ENCODE measurements at places on chromosomes 13 and 19.

DNA sequence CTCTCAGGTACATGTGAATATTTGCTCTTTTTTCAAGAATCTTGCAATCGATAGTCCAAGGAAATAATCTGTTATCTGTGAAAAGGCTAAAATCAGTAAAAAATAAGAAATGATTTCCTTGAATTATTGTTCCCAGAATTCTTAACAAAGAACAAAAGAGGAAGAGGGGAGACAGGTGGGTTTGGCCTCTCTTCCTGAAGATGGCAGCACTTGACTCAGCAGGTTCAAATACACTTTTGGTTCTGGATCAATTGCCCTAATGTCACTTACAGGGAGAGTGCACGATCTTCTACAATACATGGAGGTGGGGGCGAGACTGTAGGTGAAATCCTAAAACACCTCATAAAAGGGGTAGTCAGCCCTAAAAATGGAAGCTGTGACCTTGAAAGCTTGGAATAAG, 358.7 kb downstream of the IRS2 start:
- DNase-seq, result no peak

DNA sequence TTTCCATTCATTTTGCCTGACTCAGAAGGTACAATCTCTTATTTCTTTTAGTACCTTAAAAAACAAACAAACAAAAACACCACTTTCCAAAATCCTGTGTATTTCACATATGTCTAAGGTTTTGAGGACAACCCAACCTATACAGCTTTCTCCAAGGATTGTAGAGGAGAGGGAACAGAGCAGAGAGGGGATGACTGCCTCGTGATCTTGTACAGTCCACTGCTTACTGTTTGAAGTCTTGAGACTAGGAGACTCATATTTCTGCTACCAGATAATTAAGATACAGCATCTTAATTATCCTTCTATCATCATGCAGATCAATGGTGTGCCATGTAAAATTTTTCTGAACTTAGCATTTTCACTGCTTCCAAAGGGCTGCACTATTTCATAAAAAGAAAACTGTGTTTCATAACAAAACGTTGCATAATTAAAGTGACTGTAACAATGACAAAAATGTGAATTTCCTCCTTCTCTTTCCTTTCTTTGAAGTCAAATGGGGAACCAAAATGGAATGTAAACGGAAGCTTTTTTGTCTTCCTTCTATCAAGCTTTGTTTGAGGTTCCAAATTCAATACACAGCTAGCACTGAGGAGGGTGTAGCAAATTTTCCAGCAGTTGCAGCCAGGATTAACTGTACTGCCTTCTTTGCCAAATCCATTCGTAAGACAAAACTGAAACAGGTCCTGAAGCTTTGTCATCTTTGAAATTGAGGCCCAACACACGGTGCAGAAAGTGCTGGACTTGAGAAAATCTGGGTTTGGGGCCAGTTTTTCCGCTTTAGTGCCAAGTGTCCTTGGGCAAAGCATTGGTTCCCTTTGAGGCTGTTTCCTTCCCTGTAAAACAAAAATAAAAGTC, 34.9 kb upstream of the RCBTB2 start:
- DNase-seq, result no peak

DNA sequence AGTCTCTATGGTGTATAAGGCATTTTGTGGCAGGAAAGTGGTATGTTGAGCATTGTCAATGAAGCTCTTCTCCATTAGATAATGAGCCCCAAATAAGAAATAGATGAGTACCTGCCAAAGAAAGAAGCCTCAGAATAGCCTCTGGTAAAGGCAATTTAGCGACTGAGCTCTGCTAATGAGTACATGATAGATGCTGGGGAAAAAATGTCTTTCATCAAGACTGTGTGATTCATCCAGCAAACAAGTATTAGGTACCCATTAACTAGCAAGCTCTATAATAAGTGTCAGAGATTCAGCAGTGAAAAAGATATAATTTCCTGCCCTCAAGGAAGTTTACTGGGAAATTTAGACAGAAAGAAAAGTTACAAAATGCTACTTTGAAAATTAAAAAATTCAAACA, 294.6 kb downstream of the ITGBL1 start:
- no peak for DNase-seq

DNA sequence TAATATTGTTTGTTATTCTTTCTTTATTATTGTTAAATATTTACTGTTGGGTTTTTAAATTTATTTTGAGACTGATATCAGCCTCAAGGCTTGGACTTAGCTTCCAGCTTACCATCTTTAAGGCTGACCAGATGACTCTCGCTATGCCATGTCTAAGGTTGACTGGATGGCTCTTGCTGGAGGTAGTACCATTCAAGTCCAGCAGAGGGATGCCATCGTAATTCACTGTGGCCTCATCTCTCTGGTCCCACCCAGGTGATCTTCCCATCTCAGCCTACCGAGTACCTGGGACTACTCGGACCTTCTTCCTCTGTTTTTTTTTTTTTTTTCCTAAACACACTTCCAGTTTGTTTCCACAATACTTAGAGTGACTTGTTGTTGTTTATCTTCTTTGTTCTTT, 41.7 kb upstream of the ZNF91 start:
- DNase-seq, result no peak

DNA sequence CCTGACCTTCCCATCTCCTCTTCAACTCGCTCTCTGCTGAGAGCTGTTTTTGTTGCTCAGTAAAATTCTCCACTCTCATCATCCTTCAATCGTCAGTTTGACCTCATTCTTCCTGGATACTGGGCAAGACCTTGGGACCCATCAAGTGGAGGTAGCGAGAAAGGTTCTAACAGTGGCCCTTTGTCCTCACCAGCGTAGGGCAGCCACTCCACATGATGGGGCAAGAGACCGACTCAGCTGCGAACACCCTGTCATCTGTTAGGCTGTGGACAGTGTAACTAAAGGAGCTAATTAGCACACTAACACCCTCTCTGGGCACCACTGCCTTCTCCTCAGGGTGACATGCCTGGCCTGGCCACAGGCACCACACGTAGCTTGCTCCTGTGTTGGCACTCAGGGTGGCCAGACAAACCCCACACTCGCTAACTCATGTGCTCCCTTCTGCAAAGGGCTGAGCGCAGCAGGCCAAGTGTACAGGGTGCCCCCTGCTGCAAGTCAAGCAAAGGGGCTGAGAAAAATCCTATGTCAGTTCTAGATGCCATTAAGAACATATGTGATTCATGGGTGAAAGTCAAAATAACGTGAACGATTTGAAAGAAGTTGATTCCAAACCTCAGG, 1216.0 kb downstream of the SLITRK5 start:
- DNase-seq, result no peak

DNA sequence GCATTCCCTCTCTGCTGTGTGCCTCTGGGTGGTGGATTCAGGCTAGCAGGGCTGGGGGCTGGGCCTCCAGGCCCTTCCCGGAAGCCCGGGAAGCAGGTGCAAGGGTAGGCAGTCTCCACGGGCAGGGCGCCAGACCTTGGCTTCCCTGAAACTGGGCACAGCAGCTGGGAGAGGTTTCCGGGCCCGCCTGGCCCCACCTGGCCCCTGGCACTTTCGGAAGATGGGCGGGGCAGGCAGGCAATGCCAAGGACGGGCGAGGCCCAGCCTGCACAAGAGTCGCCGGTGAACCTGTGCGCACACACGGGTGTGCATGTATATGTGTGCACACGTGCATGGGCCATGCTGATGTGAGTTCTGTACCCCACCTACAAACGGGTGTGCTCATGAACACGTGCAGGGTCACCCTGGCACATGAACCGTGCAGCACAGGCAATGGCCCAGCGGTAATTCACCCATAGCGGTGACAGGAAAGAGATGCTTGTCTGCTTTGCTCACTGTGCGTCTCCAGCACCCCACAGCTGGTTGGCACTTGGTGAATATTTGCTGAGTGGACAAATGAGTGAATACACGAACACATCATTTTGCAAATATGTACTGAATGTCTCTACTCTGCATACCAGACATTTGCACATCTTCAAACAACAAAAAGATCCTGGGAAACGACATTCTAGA, 15.3 kb downstream of the GADD45B start:
- no peak for DNase-seq

DNA sequence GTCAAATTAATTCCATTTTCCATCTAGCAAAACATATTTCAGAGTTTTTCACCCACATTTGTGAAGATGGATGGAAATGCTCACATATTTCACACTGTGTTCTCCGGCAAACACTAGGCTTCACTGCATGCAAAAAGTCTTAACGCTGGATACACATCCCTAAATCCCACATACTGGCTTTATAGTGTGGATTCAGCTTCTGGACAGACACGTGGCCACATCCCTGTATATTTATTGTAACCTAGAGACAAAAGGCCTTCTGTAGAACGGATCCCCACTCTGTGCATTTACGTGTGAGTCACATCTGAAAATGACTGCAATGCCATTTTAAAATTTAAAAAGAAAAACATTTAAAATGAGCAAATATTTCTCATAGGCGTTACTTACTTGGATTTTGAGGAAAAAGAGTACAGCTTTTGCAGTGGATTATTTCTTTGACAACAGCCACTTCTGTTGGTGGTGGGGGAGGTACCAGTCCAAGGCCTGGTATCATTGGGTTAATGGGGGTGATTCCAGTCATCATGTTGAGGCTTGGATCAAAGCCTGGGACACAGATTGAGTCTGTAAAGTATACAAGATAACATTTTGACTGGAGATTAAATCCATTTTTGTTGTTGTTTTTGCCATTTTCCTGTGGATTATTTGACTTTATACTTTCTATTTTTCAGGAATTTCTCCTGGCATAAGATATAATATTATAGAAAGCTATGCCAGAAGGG, 337.7 kb downstream of the DNAJC15 start:
- no peak for DNase-seq

DNA sequence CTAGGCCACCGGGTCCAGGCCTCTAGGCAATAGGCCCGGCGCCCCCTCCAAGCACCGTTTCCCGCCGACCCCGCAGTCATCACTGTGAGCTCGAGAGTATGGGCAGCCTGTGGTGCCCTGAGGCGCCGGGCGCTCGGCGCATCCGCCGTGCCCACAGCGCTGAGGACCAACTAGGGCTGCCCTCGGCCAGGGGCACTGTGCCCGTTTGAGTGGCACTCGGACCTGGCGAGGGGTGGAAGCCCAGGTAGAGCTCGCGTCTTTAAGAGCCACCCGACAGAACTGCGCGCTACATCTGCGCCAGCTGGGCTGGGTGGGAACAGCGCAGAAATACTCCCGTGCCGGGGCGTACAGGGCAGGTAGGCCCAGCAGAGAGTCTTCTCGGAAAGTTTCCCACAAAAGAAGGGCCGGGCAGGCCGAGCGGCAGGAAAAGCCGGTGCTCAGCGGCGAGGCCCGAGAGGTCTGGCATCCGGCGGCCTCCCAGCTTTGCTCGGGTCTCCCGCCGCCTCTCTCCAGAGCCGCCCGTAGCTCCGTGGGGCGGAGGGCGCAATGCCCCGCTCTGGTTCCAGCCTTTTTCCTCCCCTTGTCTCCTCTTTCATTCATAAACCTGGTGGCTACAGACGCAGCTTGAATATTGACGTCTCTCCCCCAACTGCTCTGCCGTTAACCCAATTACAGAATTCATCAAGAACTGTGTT, 5.4 kb upstream of the SOX1 start:
- DNase-seq, result no peak

DNA sequence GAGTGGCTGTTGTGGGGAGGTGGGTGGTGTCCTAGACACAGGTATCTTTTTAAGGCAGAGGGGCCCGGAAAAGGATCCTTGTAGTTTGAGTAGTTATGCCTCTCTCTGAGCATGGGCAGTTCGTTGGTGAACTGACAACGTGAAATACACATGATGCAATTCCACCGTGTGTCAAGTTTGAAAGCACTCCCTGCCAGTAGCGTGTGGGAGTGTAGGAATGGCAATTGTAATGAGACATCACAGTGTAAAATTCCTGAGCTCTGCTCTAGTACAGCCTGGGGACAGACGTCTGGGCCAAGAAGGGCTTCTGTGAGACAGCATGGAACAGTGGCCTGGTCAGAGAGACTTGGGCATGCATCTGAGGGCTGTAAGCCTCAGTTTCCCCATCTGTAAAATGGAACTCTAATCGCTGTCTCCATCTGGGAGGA, 10.4 kb upstream of the ASF1B start:
- no peak for DNase-seq

- DNase-seq, result no peak
Measured at GRCh38 chr13:78428646-78429045, 174.7 kb downstream of the POU4F1 start.

- DNase-seq, result no peak
Measured at GRCh38 chr13:101916775-101917474, 464.4 kb downstream of the ITGBL1 start.

DNA sequence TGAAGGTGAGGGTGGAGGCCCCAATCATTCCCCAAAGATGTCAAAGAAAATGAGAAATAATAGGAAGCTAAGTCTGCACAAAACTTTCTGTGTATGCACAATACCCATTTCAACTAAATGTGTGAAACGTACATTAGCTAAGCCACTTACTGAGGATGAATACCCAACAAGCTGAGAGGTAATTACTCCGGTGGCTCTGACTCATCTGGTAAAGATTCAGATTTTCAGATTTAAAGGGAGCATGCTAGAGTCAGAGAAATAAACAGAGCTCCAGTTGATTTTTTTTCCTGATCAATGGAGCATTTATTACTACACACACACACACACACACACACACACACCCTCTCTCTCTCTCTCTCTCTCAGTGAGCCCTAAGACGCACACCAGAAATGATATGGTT, 194.8 kb upstream of the ARGLU1 start:
- no peak for DNase-seq

- no peak for DNase-seq
Measured at GRCh38 chr19:8566855-8567254, 10.4 kb downstream of the MYO1F start.

GRCh38 chr13:21015284-21015683, 46.1 kb downstream of the LATS2 start:
- DNase-seq, result no peak

GRCh38 chr19:35347930-35348298, 212 bp downstream of the FFAR1 start:
- no peak for DNase-seq

- no peak for DNase-seq
Measured at GRCh38 chr13:109366525-109366924, 419.9 kb downstream of the IRS2 start.

GRCh38 chr13:106140476-106140875, 395.0 kb downstream of the EFNB2 start:
- no peak for DNase-seq

DNA sequence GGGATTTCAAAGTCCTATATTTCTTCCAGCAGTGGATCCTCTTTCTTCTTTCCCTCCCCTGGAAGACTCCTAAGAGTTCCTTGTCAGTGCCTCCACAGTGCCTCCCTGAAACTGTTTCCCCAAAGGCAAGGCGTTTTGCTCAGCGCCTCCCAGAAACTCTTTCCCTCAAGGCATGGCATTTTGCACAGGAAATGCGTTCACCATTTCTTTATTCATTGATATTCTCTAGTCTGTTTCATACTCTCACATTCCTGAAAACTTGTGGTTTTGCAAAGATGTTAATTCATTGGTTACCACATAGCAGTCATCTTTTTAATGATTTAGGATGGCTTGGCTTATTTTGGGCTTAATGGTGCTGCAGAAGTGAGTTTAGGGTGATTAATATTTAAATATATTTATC, 177.3 kb upstream of the SLC10A2 start:
- DNase-seq, result no peak

- DNase-seq, result no peak
Measured at GRCh38 chr19:1453525-1454364, 3.8 kb downstream of the APC2 start.

Measured in cerebellar nuclear complex (tissue), 1 donor.